Testis (tissue), 5 donors: ENCODE measurements at places on chromosomes 4 and X.
A peak's percentile ranks its signal among the peaks of the same experiment; 100 is the strongest.

GRCh38 chrX:2145692-2146367 lies 354.9 kb downstream of the DHRSX start:
- DNase-seq = no peak

DNA sequence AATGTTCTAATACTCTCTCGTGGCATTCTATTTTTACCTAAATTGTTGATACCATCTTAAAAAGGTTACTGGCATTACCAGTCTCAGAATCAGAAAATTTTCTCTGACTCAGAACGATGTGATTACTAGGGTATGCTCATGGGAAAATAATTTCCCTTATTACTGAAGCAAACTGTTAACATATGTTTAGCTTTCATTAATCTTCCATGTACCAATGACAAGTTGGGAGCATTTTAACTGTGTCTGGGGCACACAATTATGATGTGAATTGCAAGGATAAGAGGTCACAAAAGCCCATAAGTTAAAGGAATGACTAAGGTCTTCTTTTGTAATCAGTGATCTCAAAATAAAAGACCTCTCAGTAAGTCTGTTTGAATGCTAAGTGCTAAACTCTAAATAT lies 1254.6 kb downstream of the PCDH18 start:
- DNase-seq = no peak

GRCh38 chr4:128353791-128354190 lies 66.2 kb upstream of the PGRMC2 start:
- no peak for DNase-seq

DNA sequence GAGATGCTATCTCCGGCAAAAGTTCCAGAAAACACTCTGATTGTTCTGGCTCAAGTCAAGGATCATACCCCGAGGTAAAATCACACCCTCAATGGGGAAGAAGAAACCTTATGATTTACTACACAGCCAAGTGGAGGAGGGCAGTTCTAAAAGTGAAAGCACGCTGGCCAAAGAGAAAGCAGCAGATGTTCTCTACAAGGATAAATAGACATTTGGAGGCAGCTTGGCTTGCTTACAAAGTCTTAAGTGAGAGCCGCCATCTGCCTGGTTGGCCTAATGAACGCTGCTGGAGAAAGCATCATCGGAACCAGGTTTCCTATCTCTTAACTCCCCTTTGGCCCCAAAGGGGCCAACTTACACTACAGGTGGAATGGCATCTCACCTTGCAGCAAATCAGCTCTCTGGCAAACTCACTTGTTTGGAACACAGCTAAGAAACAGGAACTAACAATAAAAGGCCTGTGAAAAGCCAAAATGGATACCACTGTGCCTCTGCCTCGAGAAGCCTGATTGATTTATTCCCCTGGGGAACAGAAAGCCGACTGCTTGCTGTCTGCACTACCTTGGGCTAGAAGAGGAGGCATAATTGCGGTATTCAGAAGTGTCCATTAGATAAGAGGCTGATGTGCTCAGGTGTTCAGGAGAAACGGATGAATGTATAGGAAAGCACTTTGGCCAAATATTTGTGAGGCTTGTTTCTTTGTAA lies 22.8 kb downstream of the FRAS1 start:
- no peak for DNase-seq

- DNase-seq = no peak
Observed at GRCh38 chr4:127667116-127667515, 34.4 kb downstream of the INTU start.

DNA sequence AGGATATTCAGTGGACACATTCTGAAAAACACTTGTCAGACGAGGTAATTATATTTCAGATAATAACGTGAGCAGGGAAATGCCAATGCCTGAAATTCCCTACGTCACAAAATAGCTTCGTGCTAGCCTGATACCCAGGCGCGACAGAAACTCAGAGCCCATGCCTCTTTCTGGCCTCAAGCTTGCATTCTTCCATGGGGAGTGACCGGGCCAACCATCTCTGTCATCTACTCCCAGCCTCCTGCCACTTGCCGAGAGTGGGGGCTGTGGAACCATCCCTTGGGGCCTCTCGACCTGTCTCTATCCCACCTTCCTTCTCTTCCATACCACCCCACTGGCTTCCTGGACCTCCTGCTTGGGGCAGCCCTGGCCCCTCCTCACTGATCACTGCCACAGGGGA lies 34.5 kb upstream of the CDKN2AIP start:
- DNase-seq = no peak

GRCh38 chrX:1734806-1735205 lies 119.9 kb downstream of the ASMT start:
- no peak for DNase-seq

DNA sequence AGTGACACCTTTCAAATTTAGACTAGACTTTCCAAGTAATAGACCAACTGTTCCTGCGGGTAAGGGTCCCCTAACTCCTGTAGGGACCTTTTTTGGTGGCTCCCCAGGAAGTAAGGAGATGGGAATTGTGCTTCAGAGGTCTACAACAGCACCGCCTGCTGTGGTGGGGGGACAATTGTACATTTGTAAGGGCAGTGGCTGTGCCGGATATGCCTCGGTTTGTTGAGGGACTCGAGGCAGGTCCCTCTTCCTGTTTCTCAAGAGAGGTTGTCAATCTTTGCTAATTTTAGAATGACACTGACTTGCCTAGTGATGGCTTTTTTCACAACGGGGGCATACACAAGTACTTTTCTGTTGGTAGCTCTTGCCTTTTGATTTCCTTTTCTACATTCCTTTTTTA lies 15.5 kb upstream of the HSD17B11 start:
- no peak for DNase-seq

- no peak for DNase-seq
Observed at GRCh38 chr4:151719956-151720334, 40.9 kb downstream of the GATB start.

- no peak for DNase-seq
Observed at GRCh38 chr4:89997171-89997704, 102.6 kb downstream of the MMRN1 start.

GRCh38 chrX:134025986-134026545 lies 40.7 kb upstream of the GPC3 start:
- DNase-seq = no peak

GRCh38 chr4:89357787-89358186 lies 50.2 kb upstream of the GPRIN3 start:
- no peak for DNase-seq

DNA sequence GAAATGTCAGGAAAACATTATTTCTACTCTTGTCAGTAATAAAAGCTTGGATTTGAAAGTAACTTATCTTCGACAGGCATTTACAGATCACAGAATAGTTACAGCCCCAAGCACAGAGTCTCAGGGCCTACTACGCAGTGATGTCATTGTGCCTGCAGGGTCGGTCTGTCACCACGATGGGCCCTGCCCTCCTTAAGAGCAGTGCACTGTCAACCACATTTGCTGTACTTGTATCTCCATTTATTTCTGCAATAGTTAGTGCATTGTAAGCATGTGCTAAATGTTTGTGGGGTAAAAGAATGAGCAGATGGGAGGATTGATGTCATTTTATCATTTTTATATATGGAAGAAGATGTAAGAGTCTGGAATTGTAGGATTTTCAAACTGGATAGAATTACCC lies 13.6 kb upstream of the CCKAR start:
- DNase-seq = no peak

DNA sequence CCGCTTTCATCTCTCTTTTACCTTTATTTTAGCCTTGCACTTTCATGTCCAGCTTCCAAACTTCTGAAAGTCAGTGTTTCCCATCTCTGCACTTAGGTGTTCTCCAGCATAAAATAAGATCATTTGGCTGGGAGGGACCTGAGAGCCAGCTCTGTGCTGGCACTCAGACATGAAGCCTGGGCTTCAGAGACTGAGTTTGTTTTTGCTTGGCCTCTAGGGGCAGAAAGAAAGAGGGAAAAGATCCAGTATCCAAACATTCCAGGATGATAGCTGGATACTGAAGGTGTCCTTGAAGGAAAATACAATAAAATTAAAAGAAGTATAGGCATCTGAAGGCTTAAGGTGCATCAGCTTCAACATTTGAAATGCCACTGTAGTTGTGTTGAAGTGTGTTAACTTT lies 202.4 kb upstream of the ZIC3 start:
- DNase-seq = no peak

DNA sequence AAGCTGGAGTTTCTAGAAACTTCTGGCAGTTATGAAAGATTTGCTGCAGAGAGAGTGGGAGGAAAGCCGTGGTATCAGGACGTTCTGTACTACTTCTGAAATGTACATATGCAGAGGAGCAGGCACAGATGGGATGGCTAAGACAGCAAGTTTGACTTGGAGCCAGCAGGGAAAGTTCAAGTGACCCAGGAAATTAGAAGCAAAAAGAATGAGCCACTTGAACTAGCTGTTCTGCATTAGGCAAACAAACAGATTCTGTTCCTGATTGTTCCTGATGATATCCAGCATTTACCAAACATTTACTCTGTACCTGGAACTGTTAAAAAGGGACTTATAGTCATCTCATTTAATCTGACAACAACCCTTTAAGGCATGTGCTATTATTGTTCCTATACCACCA lies 41.4 kb upstream of the CXCL13 start:
- DNase-seq = peak; percentile 91

GRCh38 chrX:10098270-10098713 lies 58.5 kb upstream of the CLCN4 start:
- DNase-seq = no peak

DNA sequence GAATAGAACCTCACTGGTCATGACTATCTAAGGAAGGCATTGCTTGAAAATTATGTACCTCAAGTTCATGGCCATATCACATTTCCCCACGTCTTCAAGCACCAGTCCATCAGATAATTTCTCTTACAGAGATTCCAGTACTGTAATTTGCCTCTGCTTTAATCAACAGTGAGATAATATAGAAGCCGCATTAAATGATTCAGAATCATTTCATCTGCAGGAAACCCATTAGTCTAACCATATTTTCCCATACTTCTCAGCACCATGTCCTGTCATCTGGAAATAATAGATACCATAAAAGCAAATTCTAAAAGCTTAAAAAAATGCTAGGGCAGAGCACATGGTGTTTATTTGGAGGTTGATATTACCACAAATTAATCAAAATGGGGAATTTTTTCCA lies 310.3 kb upstream of the SLIT2 start:
- DNase-seq = no peak

DNA sequence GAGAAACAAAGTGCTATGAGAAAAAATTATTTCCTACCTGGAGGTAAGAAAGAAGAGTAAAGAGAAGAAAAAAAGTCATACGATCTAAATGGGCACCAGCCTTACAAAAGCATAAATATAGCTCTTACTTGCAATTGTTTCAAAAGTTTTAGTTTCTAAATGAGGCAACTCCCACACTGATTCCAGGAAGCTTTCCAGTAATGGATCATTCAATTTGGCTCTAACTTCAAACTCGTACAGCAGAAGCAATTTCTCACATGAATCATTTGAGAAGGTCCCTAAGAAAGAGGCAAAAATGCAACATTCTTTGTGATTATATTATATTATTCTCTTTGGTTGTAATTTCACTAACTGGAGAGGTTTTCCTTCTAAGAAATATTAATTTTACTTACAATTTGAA lies 109.9 kb downstream of the DLG3 start:
- no peak for DNase-seq

- DNase-seq = no peak
Observed at GRCh38 chr4:147833254-147833653, 101.4 kb downstream of the ARHGAP10 start.

- no peak for DNase-seq
Observed at GRCh38 chr4:10334506-10335028, 122.7 kb downstream of the ZNF518B start.

DNA sequence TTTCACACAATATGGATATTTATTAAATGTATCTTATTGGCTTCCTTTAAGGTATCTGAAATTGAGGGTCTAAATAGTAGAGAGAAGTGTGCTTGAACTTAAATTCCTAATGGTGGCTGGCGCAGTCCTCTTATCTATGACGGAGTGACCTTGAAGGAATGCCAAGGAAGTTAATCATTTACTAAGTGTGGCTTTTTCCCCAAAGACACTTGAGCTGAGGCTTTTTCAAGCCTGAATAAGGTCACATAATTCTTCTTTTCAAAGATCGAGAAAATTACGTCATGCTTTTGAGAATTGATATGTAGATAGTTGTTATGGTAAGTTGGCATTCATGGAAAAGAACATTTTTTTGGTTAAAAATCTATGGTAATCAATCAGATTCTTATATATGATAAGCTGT lies 11.7 kb upstream of the PRPS2 start:
- DNase-seq = no peak
